Kidney capillary endothelial cell (primary cell): ENCODE measurements at places on chromosomes 13 and 19.

GRCh38 chr19:3184847-3185460 lies 776 bp upstream of the NCLN start:
- DNase-seq, result no peak

DNA sequence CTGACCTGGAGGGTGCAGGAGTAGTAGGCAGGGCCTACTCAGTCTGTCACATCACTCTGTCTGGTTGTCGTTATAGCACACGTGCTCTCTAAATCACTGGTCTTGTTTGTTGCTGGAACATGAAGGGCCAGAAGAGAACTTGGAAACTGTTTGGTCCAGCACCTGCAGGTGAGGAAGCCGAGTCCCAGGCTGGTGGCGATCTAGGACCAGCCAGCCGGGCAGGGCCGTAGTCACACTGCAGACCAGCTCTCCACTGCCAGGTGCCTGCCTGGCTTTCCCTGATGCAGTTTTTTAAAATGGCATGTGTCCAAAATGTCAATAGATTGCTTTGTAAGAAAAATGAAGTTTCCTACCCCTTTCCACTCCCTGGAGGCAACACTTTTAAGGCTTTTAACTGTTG lies 53.7 kb downstream of the GGACT start:
- DNase-seq, result no peak

- DNase-seq, result no peak
These were observed 191.4 kb downstream of the OLFM4 start for GRCh38 chr13:53220038-53220437.

GRCh38 chr13:44426461-44426860 lies 52.8 kb downstream of the SERP2 start:
- DNase-seq, result no peak

- peak; percentile 37 for DNase-seq
These were observed 51.3 kb downstream of the ERICH6B start for GRCh38 chr13:45564133-45564776.

DNA sequence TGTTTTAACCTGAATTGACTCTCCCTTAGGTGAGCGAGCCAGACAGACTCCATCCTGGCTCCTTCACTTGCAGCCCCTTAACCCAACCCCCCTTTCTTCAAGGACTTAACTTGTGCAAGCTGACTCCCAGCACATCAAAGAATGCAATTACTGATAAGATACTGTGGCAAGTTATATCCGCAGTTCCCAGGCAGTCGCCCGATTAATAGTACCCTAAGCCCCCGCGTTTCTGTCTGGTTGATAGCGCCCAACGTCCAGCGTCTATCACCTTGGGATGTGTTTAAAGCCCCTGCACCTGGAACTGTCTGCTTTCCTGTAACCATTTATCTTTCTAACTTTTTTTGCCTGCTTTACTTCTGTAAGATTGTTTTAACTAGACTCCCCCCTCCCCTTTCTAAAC lies 6.2 kb downstream of the HSD17B14 start:
- DNase-seq, result no peak

GRCh38 chr13:97372936-97373335 lies 61.0 kb upstream of the RAP2A start:
- no peak for DNase-seq

GRCh38 chr13:95540888-95541287 lies 11.6 kb upstream of the CLDN10 start:
- DNase-seq, result no peak

DNA sequence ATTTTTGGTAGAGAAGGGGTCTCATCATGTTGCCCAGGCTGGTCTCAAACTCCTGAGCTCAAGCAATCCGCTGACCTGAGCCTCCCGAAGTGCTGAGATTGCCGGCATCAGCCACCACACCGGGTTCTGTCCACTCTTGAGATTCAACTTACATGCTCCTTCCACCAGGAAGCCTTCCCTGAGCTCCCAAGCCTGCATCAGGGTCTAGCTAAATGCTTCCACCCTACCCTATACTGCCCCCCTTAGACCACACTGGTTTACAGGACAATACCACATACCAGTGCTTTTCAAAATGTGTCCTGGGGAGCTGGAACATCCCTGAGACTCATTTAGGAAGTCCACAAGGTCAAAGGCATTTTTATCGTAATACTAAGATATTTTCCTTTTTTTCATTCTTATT lies 15.1 kb upstream of the CACNG8 start:
- no peak for DNase-seq

DNA sequence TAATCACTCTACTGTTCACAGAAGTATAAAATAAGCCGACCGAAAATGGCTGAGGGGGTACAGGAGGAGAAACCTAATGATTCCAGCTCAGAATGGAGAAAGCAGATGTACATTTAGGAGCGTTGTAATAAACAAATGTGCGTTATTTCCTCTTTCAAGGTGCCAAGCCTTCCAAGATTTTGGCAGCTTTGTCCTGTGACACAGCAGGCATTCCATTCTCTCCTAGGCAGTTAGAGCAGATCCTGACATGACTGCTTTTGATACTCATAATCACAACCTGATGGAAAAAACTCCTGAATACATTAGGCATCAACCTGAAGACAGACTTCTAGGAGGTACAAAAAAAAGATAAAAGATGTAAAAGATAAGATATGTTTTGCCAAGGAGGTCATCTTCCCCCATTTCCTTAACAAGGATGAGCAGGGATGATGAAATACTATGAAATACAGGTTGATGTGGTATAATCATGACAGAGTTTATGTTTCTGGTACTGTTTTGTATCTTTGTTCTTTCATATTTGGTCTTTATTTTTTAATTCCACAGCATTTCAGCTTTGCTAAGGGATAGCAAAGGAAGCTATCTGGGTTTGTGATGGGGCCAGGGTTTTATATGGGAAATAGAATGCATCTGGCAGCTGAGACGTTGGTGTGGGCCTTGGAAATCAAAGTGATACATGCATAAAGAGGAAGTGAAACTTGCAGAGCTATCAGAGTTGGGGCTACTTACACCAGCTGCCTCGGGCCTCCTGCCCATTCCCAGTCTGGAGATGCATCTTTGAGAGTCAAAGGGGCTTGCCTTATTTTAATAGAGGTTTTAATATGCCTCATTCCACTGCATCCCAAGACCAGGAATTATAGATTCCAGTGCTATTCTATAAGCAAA lies 222.5 kb downstream of the OXGR1 start:
- no peak for DNase-seq

- no peak for DNase-seq
These were observed 123.3 kb downstream of the RAB20 start for GRCh38 chr13:110438211-110438610.

- DNase-seq, result no peak
These were observed 236.1 kb downstream of the TEX29 start for GRCh38 chr13:111556496-111556895.

- DNase-seq, result no peak
These were observed 200.4 kb downstream of the KLF12 start for GRCh38 chr13:73933795-73934194.

- no peak for DNase-seq
These were observed 3.5 kb downstream of the C19orf67 start for GRCh38 chr19:14081797-14082674.

DNA sequence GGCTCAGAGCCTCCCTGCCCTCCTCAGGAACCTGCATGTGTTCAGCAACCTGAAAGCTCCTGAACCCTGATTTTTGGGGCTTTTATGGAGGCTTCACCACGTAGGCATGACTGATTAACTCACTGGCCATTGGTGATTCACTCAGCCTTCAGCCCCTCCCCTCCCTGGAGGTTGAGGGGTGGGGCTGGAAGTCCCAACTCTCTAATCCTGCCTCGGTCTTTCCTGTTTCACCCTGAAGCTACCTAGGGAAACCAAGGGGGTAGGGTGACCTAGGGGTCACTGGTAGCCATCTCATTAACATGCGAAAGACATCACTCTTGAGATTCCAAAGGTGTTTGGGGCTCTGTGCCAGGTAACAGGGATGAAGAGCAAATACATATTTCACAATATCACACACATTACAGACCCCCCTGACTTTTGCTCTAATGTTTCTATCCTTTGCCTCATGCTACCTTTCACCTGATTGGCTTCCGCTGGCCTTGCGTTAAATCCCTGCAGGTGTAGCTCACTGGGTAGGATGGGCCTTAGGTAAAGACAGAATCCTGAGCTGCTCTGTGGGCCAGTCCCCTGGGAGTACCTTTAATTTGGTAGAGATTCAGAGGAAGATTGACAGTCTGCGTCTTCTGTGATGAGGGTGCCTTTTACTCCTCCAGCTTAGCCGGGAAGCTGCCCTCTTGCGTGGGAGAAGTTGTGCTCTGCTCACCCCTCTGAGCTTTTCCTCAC lies 260.6 kb downstream of the ATP8A2 start:
- no peak for DNase-seq

- DNase-seq, result no peak
These were observed 11.4 kb downstream of the NFIX start for GRCh38 chr19:13006431-13007281.

- no peak for DNase-seq
These were observed 484.5 kb downstream of the SLITRK6 start for GRCh38 chr13:85314686-85315085.

DNA sequence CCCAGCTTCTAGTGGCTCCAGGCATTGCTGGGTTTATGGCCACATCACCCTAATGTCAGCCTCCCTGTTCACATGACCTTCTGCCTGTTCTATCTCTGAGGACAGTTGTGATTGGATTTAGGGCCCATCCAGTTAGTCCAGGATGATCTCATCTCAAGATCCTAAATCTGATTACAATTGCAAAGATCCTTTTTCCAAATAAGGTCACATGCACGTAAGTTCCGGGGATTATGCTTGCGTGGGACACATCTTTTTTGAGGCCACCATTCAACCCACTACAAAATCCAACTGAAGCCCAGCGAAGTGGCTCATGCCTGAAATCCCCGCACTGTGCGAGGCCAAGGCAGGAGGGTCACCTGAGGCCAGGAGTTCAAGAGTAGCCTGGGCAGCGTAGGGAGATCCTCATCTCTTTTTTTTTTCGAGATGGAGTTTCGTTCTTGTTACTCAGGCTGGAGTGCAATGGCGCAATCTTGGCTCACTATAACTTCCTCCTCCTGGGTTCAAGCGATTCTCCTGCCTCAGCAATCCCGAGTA lies 12.3 kb downstream of the PLD3 start:
- DNase-seq, result no peak

DNA sequence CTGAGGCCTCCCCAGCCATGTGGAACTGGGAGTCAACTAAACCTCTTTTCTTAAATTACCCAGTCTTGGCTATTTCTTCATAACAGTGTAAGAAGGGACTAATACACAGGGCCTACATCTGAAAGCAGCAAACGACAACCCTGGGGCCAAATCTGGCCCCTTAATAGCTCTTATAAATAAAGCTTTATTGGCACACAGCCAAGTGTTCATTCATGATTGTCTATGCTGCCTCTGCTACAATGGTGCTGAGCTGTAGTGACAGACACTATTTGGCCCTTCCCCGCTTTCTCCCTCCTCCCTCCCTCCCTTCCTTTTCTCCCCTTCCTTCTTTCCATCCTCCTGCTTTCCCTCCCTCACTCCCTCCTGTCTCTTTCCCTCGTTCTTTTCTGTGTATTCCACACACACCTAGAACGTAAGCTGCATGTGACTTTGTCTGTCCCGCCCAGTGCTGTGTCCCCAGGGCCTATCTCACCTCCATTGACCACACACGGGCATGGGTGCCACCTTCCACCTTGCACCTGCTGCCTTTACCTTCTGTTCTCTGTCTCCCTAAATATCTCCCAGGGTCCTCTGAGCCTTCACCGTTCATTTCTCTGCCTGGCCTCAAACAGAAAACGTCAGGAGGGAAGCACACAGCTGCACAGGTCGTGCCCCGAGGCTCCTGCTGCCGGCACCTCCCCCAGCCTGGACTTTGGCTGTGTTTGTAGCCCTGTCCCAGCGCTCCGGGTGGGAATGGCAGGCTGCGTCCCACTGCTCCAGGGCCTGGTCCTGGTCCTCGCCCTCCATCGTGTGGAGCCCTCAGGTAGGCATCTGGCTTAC lies at the start of gene PROZ:
TSS of gene PROZ (plus strand) at position 720 of the 819 bp plus-strand sequence. CDS start at position 733, 13 bp downstream.
- DNase-seq, result no peak

DNA sequence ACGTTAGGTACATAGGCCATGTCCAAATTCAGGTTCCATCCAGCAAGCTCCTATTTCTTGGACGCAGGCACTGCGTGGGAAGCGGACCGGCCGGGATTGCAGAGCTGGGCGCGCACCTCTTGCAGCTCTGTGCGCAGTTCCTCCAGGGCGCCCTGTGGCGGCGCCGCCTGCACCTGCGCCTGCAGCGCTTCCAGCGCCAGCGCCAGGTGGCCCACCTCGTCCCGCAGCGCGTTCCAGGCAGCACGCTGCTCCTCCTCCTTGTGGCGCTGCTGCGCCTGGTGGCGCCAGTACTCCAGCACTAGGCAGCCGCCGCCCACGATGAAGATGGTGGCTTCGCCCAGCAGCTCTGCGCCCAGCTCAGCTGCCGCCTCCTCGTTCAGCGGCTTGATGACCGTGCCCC lies 31.1 kb downstream of the OPA3 start:
- no peak for DNase-seq

DNA sequence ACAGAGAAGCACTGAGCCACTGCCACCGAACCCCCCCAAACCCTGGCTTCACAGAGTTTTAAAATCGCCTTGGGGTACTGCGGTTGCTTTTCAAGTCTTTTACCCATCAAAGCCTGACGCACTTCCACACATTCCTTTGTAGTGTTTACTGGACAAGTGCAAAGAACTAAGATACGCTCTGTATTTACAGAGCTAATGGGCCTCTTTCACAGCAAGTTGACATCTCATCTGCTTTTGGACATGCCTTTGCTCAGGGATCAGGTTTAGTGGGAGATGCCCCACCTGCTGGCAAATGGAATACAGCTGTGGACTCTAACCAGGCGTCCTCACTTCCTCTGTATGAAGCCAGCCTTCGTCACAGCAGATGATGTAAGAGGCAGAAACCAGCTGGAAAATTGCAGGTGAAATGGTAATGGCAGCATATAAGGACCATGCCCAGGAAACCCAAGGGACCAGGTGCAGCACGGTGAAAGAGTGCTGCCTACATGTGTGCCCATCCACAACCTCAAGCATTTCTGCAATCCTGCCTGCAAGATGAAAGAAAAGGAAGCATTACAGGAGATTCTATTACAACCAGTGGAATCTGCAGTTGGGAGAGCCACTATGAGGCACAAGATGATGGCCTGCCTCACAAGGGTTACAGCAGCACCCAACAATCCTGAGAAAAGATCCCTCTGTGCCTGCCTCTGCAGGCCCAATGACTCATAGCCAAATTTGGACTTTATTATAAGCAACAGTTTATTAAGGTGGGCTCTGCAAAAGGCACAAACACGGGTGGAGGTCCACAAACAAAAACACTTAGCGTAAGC lies 34.7 kb downstream of the BRD4 start:
- no peak for DNase-seq

DNA sequence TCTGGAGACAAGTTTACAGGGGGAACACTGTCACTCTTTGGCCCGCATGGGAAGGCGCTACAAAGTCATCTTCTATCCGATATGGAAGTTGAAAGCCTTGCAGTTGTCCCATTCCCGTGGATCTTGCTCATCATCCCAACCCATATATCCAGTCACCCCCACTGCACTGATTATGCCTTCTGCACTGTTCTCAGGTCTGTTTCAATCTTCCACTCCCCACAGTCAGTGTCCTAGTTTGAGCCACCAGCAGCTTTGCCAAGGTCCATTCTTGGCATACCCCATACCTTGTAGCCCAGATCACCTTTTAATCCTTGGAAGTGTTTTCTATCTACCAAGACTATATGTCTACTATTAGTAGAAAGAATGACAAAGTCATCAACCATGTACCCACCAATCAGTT lies 88.1 kb downstream of the MIPEP start:
- no peak for DNase-seq
